ENCODE measurements at places on chromosomes 6 and 20.

GRCh38 chr6:93048381-93048780 lies 371.0 kb downstream of the EPHA7 start:
- no peak for DNase-seq

DNA sequence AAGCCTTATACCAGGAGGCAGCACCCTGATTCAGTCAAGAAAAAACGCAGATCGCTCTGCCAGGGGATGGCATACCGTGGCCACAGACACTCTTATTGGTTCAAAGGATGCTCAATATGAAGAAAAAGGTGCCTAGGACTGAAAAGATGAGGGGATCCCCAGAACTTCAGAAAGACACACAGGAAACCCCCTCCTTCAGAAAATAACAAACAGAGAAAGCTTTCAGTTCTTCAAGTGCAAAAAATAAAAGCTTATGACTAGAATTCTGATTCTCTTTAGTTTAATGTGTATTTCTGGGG lies 17.7 kb upstream of the MYB start:
- DNase-seq, result peak; percentile 26

DNA sequence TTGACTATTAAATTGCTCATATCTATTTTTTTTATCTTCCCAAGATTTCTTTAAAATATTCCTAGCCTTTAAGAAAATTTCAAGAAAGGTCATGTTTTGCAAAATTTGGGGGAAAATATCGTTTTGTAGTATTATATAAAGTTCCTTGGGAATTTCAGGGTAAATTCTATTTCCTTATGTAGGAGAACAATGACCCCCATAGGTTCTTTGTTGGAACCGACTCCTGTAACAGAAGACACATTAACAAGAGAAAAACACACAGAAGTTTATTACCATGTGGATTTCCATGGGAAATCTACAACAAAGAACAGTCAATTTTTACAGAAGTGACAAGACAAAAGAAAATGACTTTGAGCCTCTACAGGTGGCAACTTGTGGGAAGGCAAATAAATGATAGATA lies 68.1 kb downstream of the ADGB start:
- no peak for DNase-seq

DNA sequence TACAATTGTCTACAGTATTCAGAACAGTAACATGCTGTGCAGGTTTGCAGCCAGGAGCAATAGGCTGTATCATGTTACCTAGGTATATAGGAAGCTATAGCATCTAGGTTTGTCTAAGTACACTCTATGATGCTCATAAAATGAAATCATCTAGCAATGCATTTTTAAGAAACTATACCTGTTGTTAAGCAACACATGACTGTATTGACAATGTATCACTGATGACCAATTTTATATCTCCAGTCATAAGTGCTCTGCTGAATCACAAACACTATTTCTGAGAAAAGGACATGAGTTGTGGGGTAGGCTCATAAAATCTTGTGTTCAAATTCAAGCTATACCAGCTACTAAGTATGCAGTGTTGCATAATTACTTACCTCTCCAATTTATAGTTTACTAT lies 501.3 kb downstream of the CD109 start:
- DNase-seq, result no peak

- DNase-seq, result no peak
Measured at GRCh38 chr6:111589366-111589765, 16.3 kb downstream of the TRAF3IP2 start.

GRCh38 chr20:50680105-50680960 lies 11.0 kb downstream of the RIPOR3 start:
- no peak for DNase-seq

DNA sequence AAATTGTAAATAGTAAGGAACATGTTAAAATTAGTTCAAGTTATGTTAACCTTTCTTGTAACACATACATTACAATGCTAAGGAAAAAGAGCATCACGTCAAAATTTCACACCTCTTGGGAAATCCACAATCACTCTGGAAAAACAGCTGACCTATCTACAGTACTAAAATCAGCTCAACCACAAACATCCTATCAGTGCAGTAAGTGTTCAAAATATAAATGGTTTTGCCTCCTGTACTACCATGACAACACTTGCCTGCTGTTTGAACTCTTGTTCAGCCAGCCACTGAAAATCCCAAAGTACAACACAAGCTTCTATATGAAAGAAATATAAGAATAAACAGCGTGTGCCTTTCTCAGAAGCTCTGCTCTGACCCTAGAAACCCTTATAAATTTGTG lies 83.5 kb upstream of the PLN start:
- DNase-seq, result no peak

GRCh38 chr6:128305976-128306375 lies 214.4 kb downstream of the PTPRK start:
- no peak for DNase-seq

- no peak for DNase-seq
Measured at GRCh38 chr6:16271428-16271827, 33.0 kb downstream of the GMPR start.

- DNase-seq, result no peak
Measured at GRCh38 chr6:4924661-4925271, 79.1 kb downstream of the RPP40 start.

DNA sequence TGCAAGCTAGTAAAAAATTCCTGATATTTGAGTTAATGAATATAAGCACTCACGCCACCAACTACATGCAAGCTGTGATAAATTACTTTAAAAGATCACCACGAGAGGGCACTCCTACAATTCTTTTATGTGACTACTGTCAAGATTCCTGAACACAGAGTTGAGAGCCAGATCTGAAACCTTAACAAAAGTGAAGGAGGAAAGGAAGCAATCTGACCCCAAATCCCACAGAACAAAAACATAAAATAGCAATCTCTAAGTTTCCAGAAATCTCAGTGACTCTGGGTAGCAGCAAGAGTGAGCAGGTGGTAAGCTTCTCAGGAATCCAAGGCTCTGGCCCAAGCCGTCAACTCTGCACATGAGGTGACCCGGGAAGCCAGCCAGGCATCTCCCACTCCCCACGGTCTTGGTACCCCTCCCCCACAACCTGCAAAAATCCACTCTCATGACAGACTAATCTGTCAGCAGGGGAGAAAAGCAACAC lies 55.1 kb downstream of the STAU1 start:
- no peak for DNase-seq

GRCh38 chr6:108714766-108715414 lies 133.3 kb upstream of the ARMC2 start:
- no peak for DNase-seq

DNA sequence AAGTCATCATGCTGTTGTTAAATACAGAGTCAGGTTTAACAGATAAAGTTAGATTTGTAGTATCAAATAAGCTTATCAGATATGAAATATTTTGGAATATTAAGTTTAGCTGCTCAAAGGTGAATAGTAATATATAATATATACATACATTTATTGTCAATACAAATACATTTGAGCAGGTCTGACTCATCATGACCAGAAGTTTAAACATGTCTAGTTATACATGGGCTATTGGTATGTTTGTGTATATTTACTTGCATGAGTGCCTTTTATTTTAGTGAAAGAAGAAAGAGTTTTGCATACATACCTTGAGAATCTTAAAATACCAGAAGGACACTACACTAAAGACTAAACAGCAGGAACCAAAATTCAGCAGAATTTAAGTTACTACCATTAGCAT lies 76.8 kb downstream of the BMP5 start:
- DNase-seq, result no peak

DNA sequence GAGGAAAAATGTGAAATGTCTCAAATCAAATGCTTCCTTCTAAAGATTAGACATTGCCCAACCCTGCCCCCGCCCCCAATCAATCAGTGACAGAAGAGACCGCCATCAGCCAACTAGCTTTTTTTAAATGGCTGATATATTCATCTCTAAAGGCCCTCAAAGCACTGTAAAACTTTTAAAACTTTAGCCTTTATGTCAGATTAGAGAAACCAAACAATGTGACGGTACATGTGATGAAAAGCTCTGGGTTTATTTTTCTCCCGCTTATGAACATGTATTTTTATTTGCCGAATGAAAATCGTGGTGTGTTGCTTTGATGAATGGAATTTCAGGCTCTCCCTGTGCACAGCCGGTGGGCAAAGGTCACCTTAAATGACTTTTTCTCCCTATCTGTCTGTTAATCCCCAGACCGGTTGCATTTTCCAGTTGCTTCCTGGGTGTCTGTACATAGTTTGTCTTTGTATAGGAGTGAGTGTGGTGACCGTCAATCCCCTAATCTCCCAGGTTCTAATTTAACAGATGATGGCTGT lies 38.5 kb downstream of the TBC1D7 start:
- DNase-seq, result no peak

DNA sequence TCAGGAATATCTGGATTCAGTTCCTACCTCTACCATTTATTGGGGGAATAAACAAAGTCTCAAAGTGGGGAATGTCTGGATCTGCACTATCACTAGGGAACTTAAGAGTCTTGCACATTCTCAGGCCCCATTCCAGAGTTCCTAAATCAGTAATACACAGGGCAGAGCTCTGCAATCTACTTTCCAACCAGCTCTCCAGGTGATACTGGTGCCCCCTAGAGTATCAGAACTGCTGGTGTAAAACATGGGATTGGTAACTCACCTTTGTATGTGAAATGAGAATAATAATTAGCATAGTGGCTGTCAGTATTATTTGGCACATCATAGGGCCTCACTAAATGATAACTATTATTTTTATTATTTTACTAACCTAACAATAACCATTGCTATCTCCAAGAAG lies 278.8 kb upstream of the IMPG1 start:
- DNase-seq, result no peak

DNA sequence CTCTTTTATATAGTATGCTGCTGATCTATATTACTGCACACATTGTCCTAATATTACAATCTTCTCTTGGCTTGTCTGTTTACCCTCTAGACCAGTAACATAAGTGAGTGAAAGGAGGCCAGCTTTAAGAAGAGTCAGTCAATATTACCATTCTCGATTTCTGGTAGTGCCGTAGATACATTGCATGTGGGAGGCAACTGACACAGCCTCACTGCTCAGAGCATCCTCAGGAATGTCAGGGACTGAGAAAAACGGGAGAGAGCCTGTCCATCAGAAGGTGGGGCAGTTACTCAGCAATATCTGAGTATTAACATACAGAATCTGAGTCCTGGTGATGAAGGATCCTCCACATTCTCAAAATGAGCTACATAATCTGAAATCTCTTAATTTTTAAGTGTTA lies 259.9 kb downstream of the GJA1 start:
- no peak for DNase-seq

DNA sequence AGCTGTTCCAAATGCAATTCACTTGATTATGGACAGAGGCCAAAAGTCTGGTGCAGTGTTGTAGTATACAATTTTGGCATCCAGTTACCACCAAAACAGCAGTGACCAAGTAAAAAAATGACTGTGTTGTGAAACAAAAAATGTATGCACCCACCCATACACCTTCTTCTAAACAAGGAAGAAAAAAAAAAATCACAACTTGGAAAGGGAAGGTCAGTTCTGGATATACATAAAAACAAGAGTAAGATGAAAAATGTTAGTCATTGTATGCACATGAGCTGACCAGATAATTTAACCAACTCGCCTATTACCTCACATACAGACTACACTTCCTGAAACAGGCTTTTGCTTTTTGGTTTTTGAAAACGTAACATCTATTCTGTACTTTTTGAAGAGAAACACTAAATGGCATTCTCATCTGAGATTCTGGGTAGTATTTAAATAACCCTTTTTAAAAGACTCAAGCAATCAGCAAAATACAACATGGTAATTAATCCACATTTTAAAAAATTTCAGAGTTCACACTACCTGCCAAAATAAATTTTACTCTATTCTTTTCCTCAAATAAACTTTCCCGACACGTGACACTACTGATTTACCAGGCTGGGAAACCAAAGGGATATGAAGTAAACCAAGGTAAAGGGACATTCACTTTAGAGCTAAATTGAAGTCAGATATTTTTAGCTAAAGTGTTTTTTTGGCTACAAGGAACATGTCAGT lies 141.6 kb upstream of the SHLD1 start:
- DNase-seq, result no peak

GRCh38 chr6:108361312-108361932 lies 66.6 kb downstream of the AFG1L start:
- no peak for DNase-seq

- DNase-seq, result no peak
Measured at GRCh38 chr20:32569018-32569379, 16.1 kb downstream of the NOL4L start.

DNA sequence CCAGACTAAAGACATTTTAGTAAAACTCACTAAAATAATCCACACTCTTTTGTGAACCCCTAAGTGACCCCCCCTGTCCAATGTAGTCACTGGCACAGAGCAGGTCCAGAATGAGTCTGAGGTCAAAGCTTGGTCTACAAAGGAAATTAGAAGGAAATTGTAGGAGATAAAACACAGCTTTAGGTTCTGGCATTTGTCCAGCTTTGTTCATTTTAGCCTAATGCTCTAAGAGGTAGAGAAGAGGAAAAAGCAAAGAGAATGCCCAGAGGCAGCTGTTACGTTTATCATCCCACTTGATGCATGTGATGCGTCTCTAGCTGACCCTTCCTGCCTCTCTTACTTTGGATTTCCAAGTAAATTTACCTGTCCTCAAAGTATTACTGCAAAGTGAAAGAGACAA lies 62.5 kb downstream of the CNKSR3 start:
- no peak for DNase-seq

GRCh38 chr6:156421933-156422332 lies 355.2 kb upstream of the ARID1B start:
- DNase-seq, result no peak

- no peak for DNase-seq
Measured at GRCh38 chr20:6026051-6026450, 27.8 kb downstream of the LRRN4 start.

GRCh38 chr20:16284385-16285100 lies 288.7 kb downstream of the KIF16B start:
- DNase-seq, result no peak

- DNase-seq, result no peak
Measured at GRCh38 chr20:5870568-5870981, 79.8 kb downstream of the TRMT6 start.

GRCh38 chr20:21570285-21570992 lies 56.6 kb upstream of the NKX2-2 start:
- DNase-seq, result no peak

DNA sequence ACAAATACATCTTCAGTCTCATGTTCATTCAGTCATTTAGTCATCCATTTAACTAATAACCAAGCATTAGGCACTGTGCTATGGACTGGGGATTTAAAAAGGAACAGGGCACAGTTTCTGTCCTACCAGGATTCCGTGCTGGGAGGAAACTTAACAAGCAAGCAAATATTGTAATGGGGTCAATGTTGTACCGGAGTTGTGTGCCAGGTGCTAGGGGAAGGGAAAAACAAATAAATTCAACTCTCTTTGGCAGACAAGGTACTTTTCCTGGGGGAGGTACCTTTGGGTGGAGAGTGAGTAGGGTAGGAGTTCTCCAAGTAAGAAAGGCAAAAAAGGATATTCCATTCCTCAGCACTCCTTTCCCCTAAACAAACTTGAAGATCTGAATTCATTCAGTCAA lies 90.3 kb downstream of the OLIG3 start:
- DNase-seq, result no peak

- DNase-seq, result no peak
Measured at GRCh38 chr20:48594533-48594932, 233.3 kb downstream of the PREX1 start.
